ENCODE measurements at places on chromosomes 11 and 22.

- no peak for DNase-seq
Observed at GRCh38 chr11:92633820-92634219, 335.6 kb upstream of the MTNR1B start.

- no peak for DNase-seq
Observed at GRCh38 chr11:1532014-1532586, 40.0 kb downstream of the DUSP8 start.

- DNase-seq = no peak
Observed at GRCh38 chr11:130651066-130651855, 202.8 kb downstream of the ADAMTS15 start.

DNA sequence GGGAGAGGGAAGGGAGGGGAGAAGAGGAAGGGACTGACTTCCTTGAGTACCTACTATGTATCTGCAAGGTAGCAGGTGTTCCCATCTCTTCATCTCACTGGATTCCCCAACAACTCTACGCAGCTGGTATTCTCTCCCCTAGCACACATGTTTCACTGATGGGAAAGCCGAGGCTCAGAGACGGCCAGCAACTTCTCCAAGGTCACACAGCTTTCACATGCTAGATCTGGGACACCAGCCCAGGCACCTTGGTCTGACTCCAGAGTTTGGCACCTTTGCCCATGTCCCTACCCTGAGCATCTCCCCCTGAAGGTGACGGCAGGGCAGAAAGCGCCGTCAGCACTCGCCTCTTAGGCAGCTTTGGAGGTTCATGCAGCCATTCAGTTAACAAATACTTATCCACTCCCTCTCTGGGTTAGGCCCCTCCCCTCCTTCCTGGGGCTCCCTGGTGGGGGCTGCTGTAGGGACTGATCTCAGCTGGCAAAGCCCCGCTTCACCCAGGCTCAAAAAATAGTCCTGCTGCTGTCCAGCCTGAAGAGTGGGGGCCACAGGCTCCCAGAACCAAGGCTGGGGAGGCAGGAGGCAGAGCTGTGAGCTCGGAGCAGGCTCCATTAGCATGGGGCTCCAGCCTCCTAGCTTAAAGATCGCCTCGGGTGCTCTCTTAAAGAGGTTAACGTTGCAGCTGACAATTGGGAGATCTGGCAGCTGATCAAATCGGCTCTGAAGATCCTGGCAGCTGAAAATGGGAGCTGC lies 79.4 kb downstream of the IGLL1 start:
- no peak for DNase-seq

DNA sequence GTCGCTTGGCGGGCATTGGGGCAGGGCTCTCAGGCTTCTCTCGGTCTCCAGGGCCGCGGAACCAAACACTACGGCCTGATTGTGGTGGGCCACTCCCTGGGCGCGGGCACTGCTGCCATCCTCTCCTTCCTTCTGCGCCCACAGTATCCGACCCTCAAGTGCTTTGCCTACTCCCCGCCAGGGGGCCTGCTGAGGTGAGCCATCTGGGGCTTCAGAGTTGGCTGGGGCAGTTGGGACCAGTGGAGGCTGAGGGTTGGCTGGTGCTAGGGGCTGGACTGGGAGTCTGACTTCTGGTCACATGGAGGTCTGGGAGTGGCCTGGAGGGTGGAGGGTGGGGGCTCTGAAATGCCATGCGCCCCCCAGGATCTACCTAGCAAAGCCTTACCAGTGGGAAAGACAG lies 15.3 kb upstream of the MYRF start:
- DNase-seq = no peak

DNA sequence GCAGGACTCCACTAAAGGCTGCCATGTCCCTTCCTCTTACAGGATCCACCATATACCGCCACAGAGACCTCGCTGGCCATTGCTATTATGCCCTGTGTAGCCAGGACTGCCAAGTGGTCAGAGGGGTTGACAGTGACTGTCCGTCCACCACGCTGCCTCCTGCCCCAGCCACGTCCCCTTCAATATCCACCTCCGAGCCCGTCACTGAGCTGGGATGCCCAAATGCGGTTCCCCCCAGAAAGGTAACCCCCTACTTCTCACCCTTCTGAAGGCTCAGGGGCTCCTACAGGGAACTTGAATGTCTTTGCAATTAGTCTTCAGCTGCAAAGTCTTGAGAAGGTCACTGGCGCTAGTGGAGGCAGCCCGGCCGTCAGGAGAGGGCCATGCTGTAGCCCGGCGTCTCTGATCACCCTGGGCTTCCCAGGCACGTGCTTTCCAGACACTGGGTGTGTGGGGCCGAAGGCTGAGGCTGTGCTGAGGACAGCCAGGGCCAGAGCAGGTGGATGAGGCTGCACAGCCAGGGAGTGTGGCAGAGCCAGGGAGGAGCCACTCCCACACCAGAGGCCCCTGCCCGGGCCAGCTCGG lies 30.0 kb upstream of the MUC5B start:
- no peak for DNase-seq

DNA sequence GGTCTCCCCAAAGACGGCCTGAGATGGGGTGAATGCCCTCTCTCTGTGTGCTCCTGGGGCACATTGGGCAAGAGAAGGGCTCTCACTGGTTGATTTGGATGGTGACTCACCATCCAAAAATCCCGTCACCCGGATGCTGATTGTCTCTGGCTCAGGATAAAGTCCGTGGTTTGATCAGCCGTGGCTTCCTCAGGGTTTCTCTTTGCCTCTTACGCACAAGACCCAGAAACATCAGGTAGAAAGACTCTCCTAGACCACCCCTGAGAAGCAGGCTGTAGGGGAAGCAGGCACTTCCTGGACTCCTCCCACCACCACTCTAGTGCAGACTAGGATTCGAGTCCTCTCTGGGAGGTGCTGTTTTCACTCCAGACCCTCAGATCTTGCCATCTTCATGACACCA lies 176.1 kb upstream of the NCAM1 start:
- DNase-seq = no peak

DNA sequence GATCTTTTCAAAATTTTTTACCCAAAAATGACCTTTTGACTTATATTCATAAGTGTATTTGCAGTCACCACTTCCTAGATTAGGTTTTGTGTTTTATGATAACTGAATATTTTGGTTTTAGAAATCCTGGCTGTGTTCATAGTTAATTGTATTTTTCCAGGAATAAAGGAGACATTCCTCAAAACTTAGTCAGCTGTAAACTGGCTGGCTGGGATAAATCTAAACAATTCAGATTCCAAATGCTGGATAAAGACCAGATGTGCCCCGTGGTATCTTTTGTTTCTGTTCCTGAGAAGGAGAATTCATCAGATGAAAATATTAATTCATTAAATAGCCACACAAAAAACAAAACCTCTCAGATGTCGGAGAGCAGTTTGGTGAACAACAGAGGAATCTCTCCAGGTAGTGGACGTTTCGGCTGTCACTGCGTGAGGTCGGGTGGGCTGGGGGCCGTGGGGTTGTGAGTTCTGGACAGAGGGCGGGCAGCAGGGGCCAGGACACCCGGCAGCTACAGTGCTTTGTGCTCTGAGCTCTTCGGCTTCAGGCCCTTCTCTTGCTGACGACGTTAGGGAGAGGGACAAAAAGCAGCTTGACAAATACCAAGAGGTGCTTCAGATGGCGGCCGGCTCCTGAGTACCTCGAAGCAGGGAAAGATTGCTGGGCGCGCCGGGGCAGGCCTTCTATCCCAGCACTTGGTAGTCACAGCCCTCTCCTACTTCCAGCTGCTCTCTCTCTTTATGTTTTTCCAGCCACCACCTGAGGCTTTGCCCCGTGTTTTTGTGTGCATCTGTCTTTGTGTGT lies 24.6 kb downstream of the MOV10L1 start:
- DNase-seq = no peak

GRCh38 chr11:132137289-132137980 lies 767.0 kb downstream of the NTM start:
- DNase-seq = no peak

DNA sequence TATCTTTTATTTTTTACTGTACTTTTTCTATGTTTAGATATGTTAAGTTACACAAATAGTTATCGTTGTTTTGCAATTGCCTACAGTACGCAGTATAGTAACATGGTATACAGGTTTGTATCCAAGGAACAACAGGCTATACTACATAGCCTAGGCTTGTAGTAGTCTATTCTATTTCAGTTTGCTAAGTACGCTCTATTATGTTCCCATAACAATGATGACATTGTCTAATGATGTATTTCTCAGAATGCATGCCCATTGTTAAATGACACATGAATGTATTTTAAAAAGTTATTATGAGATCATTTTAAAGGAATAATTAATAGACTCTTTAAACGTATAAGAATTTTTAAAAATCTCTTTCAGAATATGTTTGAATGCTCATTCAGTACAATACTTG lies 696.7 kb upstream of the CCDC90B start:
- no peak for DNase-seq

GRCh38 chr11:58632510-58632909 lies 10.0 kb downstream of the CNTF start:
- no peak for DNase-seq

DNA sequence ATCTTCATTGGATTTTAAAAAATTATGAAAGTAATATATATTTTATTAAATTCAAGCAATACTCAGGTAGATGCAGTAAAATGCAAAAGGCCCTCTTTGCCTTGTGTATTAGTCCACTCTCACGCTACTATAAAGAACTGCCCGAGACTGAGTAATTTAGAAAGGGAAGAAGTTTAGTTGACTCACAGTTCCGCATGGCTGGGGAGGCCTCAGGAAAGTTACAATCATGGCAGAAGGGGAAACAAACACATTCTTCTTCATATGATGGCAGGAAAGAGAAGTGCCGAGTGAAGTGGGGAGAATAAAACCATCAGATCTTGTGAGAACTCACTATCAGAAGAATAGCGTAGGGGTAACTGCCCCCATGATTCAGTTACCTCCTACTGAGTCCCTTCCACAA lies 130.8 kb downstream of the HIPK3 start:
- DNase-seq = no peak

- DNase-seq = no peak
Observed at GRCh38 chr11:74720596-74721478, 10.4 kb downstream of the CHRDL2 start.

DNA sequence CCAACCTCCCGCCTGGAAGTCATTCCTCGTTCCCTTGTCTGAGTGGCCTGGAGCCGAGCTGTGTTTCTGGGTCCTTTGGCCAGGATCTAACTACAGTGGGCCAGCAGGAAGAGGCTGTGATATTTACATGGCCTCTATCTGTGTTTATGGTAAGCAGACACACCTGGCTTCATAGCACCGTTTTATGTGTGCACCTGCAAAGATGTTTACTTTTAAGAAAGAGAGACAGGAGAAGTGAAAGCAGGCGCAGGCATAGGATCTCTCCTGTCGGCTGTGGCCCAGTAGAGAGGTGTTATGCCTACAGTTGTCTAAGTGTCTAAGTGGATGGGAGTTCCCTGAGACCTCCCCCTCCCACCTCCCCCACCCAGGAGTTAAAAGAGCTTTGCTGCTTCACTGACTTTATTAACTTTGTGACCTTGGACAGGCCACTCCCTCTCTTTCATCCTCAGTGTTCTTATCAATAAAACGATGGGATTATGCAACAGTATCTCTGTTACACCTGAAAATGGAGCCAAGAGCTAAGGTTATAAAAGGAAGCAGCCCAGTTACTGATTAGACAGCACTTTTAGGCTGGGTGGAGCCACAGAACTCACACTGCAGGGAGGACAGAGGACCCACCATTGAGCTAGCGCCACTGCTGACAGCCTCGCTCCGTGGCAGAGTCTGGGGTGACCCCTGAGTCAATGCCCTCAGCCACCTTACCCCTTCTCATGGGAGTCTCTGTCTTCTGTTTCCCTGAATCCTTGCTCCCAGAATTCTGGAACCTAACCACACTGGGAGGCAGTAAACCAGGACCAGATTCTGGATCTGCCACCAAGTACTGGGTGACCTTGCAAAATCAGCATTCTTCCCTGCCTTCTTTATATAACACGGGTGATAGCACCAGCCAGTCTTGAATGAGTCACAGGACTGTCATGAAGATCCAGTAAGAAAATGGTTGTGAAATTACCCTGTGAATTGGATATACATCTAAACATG lies 22.0 kb downstream of the ST14 start:
- no peak for DNase-seq

DNA sequence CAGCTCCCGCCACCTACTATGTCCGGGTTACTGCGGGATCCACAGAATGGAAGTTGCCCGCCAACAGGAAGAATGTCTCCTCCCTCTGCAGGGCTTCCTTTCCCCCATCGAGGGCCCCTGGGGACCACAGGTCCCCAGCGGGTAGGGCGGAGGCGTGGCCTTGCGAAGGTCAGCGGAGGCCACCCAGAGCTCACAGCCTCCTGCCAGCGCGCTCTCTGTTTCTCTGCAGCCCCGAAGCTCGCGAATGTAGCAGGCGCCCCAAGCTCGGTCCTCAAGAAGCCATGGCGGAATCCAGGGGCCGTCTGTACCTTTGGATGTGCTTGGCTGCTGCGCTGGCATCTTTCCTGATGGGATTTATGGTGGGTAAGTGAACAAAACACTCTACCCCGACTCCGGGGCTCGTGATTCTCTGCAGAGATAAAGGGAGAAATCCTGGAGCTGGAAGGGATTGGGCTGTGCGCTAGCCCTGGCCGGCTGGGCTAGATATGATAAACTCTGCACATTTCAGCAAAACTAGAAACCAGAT lies at the start of gene NAALAD2:
TSS of gene NAALAD2 (plus strand) at position 186 of the 526 bp plus-strand sequence. CDS start at position 282, 96 bp downstream.
- DNase-seq = no peak

DNA sequence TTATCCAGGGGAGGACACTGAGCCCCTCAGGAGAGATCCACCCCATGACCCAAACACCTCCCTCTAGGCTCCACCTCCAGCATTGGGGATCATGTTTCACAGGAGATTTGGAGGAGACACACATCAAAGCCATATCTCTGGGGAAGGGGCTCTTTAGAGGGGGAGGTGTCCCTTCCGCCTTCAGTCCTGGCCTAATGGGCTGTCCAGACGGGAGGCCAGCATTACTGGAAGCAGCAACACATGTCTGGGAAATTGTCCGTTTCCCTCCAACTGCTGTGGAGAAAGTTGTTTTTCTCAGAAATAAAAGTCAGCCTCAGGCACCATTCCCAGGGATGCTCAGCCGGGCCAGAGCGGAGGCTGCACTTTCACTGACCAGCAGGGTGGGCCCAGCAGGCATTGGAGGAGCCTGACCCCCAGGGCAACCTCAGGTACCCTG lies 9.5 kb downstream of the CACNA1I start:
- no peak for DNase-seq

GRCh38 chr11:113161711-113162591 lies 152.4 kb upstream of the TTC12 start:
- DNase-seq = no peak

DNA sequence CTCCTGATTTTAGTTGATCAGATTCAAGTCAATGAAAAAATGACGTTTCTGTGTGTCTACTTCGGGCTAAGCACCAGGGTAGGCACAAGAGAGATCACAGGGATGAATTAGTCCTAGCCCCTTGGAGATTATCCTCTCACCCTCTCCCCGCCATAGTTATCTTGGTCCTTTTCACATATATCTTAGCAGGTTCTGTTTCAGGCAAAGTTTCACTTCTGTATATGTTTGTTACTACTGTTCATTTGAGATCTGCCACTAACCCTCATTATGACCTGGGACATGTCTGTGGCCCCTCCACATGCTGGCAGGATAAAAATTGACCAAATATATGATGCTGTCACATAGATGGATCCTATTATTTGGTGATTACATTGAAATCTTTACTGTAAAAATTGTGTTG lies 186.1 kb downstream of the AASDHPPT start:
- no peak for DNase-seq

- DNase-seq = no peak
Observed at GRCh38 chr11:6022956-6023355, 7.6 kb downstream of the OR56A1 start.

GRCh38 chr11:7480113-7480512 lies 5.2 kb upstream of the OLFML1 start:
- DNase-seq = no peak
